H7 (cell line): ENCODE measurements at places on chromosomes 3 and 15. TPM values are rescaled to one million over a fixed set of nuclear protein-coding genes. Genes with fewer than 3 reads are reported as not detected.

The GPR156 gene
- total RNA-seq: 0.55 and 1.2 TPM in 2 replicates

The GOLGA8H gene
- total RNA-seq: 0.44 and 0.45 TPM in 2 replicates

DNA sequence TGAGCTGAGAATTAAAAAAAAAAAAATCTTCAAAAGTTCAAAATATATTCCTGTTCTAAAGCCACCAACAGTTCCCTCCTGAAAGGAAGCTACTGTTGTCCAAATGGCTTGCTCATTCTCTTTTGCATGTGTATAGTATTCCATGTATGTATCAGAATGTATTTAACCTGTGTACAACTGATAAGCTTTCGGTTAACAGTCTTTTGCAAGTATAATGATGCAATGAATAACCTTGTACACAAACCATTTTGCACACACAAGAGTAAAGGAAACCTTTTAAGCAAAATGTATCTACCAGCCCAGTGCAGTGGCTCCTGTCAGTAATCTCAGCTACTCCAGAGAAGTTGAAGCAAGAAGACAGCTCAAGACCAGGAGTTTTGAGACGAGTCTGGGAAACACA is 32.6 kb downstream of the TOPBP1 start:
- no peak for DNase-seq

The GPR149 gene
- total RNA-seq: not detected in 2 replicates

The COL7A1 gene
- total RNA-seq: 19.4 and 29.4 TPM in 2 replicates

- no peak for DNase-seq
These were observed 626.8 kb downstream of the GRM7 start for GRCh38 chr3:7487763-7488162.
